ENCODE measurements at places on chromosomes 3 and 15.

GRCh38 chr3:113304856-113305540 lies 93.6 kb downstream of the BOC start:
- H3K4me3 ChIP-seq = no peak overlapping the region
- no peak overlapping the region for H3K27ac ChIP-seq
- DNase-seq = no peak
- no peaks in the 10 kb centered on the region for H3K4me1 ChIP-seq

- peaks cover 12% of the 10 kb centered on the region for H3K27me3 ChIP-seq
- H3K4me1 ChIP-seq = peaks cover 2% of the 10 kb centered on the region
- H3K36me3 ChIP-seq = no peaks in the 10 kb centered on the region
- no peak overlapping the region for H3K27ac ChIP-seq
- H3K4me3 ChIP-seq = no peak overlapping the region
- no peak for DNase-seq
These were observed 80.8 kb downstream of the ANXA2 start for GRCh38 chr15:60316961-60317360.

GRCh38 chr3:130354430-130354829 lies 9.0 kb downstream of the COL6A5 start:
- H3K36me3 ChIP-seq = no peaks in the 10 kb centered on the region
- no peaks in the 10 kb centered on the region for H3K4me1 ChIP-seq
- DNase-seq = no peak
- H3K27ac ChIP-seq = no peak overlapping the region
- H3K4me3 ChIP-seq = no peak overlapping the region

- DNase-seq = peak; percentile 17
- H3K36me3 ChIP-seq = no peaks in the 10 kb centered on the region
- H3K4me1 ChIP-seq = peaks cover under 1% of the 10 kb centered on the region
- H3K27me3 ChIP-seq = peaks cover under 1% of the 10 kb centered on the region
These were observed 71.9 kb upstream of the SLC6A11 start for GRCh38 chr3:10744098-10744465.

DNA sequence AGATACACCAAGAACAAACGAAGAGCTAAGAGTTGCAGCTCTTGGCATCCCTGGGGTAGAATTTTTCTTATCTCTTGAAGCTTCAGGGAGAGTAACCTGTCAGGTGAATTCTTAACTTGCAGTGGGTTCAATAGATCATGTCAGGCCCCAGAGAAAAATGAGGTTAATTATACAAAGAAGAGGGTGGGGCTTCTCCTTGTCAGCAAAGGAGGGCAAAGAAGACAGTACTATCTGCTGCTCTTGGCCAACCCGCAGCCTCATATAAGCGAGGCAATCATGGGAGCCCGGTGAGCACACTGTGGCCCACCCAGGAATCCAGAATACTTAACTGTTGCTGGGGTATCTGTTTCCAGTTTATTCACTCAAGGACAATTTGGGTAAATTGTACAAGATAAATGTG lies 110.2 kb downstream of the SEMA5B start:
- no peak for DNase-seq
- H3K4me3 ChIP-seq = no peak overlapping the region
- H3K36me3 ChIP-seq = no peaks in the 10 kb centered on the region
- no peak overlapping the region for H3K27ac ChIP-seq
- peaks cover 28% of the 10 kb centered on the region for H3K27me3 ChIP-seq

GRCh38 chr3:168330983-168331382 lies 235.3 kb upstream of the GOLIM4 start:
- no peak overlapping the region for H3K27ac ChIP-seq
- no peaks in the 10 kb centered on the region for H3K36me3 ChIP-seq
- DNase-seq = no peak
- no peaks in the 10 kb centered on the region for H3K4me1 ChIP-seq
- H3K4me3 ChIP-seq = no peak overlapping the region

DNA sequence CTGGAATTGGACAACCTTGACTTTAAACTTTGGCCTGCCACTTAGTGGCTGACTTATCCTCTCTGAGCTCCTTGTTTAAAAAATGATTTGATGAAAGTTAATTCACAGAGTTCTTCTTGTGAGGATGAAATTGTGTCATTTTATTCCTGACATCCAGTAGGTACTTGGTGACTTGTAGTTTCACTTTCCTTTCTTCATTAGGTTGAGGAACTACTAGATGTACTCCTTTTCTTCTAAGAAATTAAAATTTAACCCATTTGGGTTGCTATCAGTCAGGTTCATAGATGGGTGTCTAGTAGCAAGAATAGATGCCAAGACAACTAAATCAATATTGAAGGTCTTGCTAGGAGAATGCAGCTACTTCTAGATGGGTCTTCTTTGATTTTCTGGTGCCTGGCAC lies 5.2 kb downstream of the NR1D2 start:
- H3K36me3 ChIP-seq = no peaks in the 10 kb centered on the region
- H3K27me3 ChIP-seq = peaks cover 2% of the 10 kb centered on the region
- H3K27ac ChIP-seq = peak overlapping the region; percentile 68
- H3K4me1 ChIP-seq = peaks cover 18% of the 10 kb centered on the region

GRCh38 chr3:194306109-194306686 lies 44.9 kb downstream of the CPN2 start:
- H3K4me1 ChIP-seq = peaks cover 61% of the 10 kb centered on the region
- DNase-seq = peak; percentile 52
- H3K27me3 ChIP-seq = peaks cover 3% of the 10 kb centered on the region

GRCh38 chr15:34927726-34928125 lies 41.8 kb downstream of the AQR start:
- no peak overlapping the region for H3K27ac ChIP-seq
- H3K4me3 ChIP-seq = no peak overlapping the region
- H3K4me1 ChIP-seq = no peaks in the 10 kb centered on the region
- peaks cover 42% of the 10 kb centered on the region for H3K36me3 ChIP-seq
- no peaks in the 10 kb centered on the region for H3K27me3 ChIP-seq

DNA sequence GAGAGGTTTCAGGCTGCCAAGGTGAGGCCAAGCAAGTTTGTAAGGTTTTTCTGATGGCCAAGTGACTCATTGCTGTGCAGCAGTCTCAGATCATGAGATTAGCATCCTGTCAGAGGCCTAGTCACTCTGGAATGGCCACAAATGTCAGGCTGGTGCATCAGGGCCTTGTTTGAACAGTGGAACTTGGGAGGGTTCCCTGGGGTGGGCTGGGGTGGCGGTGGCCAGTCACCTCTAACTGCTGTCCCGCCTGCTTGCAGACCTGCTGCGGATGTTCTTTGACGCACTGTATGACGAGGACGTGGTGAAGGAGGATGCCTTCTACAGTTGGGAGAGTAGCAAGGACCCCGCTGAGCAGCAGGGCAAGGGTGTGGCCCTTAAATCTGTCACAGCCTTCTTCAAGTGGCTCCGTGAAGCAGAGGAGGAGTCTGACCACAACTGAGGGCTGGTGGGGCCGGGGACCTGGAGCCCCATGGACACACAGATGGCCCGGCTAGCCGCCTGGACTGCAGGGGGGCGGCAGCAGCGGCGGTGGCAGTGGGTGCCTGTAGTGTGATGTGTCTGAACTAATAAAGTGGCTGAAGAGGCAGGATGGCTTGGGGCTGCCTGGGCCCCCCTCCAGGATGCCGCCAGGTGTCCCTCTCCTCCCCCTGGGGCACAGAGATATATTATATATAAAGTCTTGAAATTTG lies 2.8 kb upstream of the FAM131A start:
- H3K36me3 ChIP-seq = peaks cover 47% of the 10 kb centered on the region
- H3K27ac ChIP-seq = peak overlapping the region; percentile 80
- H3K4me1 ChIP-seq = peaks cover 49% of the 10 kb centered on the region
- H3K4me3 ChIP-seq = peak overlapping the region; percentile 37

GRCh38 chr15:64110950-64111678 lies 15.3 kb downstream of the SNX1 start:
- peaks cover 20% of the 10 kb centered on the region for H3K4me1 ChIP-seq
- peak overlapping the region; percentile 5 for H3K4me3 ChIP-seq
- H3K27ac ChIP-seq = peak overlapping the region; percentile 70
- no peaks in the 10 kb centered on the region for H3K27me3 ChIP-seq
- H3K36me3 ChIP-seq = peaks cover 27% of the 10 kb centered on the region
- DNase-seq = no peak

DNA sequence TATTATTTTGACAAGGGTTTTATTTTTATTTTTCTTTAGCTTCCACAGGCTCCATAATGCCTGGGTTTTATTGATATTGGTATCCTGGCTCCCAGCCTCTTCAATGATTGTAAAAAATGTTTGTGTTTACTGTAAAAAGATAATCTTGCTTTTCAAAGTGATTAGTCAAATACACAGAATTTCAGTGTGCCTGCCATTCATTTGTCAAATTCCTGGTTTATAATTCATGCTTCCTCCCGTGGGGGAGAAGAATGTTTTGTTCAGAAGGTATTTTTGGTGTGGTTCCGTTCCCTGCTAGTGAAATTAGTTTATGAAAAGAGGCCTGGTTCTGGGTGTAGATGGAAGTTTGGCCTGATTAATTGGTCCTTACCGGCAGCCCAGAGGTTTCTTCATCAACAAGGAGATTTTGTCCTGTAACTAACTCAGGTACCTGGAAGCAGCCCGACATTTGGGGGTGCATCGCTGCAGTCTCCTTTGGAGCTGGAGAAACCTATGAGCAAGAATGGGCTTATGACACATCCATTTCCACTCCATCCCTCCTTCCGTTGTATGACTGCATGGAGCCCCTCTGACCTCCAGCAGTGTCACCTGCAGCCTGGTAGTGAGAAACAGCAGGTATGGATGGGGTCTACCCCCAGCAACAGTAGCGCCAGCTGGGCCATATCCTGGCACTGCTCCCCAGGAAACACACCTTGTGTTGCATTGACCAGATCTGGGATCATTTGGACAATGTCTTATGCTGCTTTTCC lies 101.5 kb downstream of the PGPEP1L start:
- peaks cover 2% of the 10 kb centered on the region for H3K36me3 ChIP-seq
- no peak for DNase-seq
- H3K27ac ChIP-seq = no peak overlapping the region
- no peaks in the 10 kb centered on the region for H3K27me3 ChIP-seq
- peaks cover 12% of the 10 kb centered on the region for H3K4me1 ChIP-seq

DNA sequence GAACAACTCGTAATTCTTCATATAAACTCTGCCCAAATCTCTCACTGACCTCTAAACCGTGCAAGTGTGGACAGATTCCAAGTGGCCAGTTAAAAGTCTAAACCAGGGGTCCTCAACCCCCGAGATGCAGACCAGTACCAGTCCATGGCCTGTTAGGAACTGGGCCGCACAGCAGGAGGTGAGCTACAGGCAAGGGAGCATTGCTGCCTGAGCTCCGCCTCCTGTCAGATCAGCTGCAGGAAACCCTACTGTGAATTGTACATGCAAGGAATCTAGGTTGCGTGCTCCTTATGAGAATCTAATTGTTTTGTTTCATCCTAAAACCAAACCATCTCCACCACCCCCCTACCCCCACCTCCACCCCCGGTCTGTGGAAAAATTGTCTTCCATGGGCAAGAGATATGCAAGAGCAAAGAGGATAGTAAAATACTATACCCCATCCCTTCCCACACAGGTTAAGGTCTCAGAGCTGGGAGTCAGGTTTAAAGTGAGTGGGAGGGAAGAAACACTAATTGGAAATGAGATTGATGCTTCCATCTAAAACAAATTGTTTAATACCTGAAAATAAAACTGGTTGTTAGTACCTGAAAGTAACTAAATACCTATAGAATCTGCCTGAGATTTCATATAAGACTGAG lies 54.0 kb downstream of the POLQ start:
- no peaks in the 10 kb centered on the region for H3K27me3 ChIP-seq
- H3K4me1 ChIP-seq = peaks cover 1% of the 10 kb centered on the region
- H3K4me3 ChIP-seq = no peak overlapping the region
- peaks cover 66% of the 10 kb centered on the region for H3K36me3 ChIP-seq
- no peak for DNase-seq
- no peak overlapping the region for H3K27ac ChIP-seq

- H3K4me3 ChIP-seq = no peak overlapping the region
- no peak overlapping the region for H3K27ac ChIP-seq
- DNase-seq = no peak
- no peaks in the 10 kb centered on the region for H3K36me3 ChIP-seq
- no peaks in the 10 kb centered on the region for H3K4me1 ChIP-seq
These were observed 47.6 kb upstream of the POMGNT2 start for GRCh38 chr3:43153216-43154083.

DNA sequence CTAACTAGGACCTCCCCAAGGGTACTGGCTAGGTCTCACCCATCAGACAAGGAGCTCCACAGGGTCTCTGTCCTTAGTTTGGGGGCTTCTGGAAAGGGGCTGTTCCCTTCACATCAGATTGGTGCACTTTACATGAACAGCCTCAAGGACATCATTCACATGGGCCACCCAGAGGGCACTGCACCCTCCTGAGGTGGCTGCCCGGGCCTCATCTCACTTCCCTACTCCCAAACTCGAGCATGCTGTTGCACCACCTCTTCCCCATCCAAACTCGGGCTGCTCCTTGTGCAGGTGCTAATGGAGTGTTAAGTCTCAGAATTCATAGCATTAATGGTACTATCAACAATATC lies 48.1 kb downstream of the RAB11A start:
- no peaks in the 10 kb centered on the region for H3K27me3 ChIP-seq
- H3K36me3 ChIP-seq = no peaks in the 10 kb centered on the region
- peaks cover 21% of the 10 kb centered on the region for H3K4me1 ChIP-seq
- DNase-seq = no peak

DNA sequence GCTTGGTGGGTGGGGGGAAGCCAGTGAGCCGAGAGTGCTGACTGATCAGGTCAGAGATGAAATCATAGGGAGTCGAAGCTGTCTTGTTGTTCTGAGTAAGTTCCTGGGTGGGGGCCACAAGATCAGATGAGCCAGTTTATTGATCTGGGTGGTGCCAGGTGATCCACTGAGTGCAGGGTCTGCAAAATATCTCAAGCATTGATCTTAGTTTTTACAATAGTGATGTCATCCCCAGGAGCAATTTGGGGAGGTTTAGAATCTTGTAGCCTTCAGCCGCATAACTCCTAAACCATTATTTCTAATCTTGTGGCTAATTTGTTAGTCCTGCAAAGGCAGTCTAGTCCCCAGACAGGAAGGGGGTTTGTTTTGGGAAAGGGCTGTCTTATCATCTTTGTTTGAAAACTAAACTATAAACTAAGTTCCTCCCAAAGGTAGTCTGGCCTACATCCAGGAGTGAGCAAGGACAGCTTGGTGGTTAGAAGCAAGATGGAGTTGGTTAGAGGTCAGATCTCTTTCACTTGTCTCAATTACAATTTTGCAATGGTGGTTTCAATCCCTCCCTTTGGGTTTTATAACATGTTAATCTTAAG lies 18.7 kb upstream of the MTMR14 start:
- no peak overlapping the region for H3K4me3 ChIP-seq
- DNase-seq = no peak
- H3K27me3 ChIP-seq = no peaks in the 10 kb centered on the region
- no peaks in the 10 kb centered on the region for H3K4me1 ChIP-seq
- no peak overlapping the region for H3K27ac ChIP-seq

- no peak overlapping the region for H3K4me3 ChIP-seq
- DNase-seq = no peak
- no peaks in the 10 kb centered on the region for H3K27me3 ChIP-seq
- H3K4me1 ChIP-seq = no peaks in the 10 kb centered on the region
- H3K36me3 ChIP-seq = peaks cover 9% of the 10 kb centered on the region
These were observed 48.7 kb downstream of the EFCAB12 start for GRCh38 chr3:129379582-129380358.

- H3K4me1 ChIP-seq = no peaks in the 10 kb centered on the region
- no peak overlapping the region for H3K4me3 ChIP-seq
- no peak for DNase-seq
- H3K27ac ChIP-seq = no peak overlapping the region
These were observed 361.1 kb downstream of the ERC2 start for GRCh38 chr3:56107157-56107556.

Data from T-helper 2 cell treated with Interferon-gamma antibody and Interleukin-4, amounts not matched to agents 5 μg/mL and 100 μg/mL, for 36 hours (primary cell).